ENCODE measurements at places on chromosomes 2 and 18.
A peak's percentile ranks its signal among the peaks of the same experiment; 100 is the strongest.

DNA sequence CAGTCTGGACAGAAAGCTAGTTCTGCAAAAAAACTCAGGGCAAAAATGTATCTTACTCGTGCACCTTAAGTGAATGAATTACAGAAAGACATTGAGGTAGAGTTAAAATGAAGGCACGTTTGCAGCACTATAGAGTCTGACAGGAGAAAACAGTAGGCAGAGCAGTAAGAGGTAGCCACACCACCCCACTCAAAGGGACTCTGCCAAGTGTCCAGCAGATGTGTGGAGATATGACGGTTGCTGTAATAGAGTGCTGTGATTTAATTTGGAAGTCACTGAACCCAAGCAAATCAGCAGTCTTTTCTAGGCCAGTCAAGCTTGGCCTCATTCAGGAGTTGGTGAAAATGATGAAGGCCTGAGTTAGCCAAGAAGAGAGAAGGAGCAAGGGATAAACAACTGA is 464.4 kb downstream of the PTPRM start:
- no peak for DNase-seq

DNA sequence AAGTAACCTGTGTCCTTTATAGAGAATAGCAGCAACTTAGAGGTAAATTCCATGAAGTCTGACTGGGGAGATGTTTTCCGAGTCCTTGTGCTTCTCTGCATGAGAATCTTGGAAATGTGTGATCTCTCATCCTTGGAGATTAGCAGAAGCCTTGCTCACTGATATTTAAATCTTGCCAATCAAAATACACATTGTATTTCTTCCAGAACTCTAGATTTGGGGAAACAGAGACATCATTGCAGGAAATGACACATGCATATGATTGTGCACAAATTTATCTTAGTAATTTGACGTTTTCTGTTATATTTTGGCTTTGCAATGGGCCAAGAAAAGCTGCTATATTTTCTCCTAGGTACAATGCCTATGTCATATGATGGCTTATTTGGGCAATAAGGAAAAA is 182.6 kb downstream of the ZNF804A start:
- peak; percentile 4 for DNase-seq

DNA sequence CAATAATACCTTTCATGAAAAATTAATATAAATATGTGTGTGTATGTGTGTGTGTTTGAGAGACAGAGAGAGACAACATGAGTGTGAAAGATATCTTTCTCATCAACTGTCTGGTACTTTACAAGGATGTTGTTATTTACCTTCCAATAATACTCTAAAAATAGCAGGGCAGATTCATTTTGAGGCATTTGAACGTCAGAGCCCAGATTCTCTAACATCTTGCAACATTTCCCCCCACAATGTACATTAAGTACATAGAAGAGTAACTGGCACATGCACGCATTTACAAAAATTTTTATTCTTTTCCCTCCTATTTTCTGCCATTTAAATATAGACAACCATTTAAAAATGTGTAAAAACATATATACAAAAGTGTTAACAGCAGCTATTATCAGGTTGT is 100.9 kb downstream of the PID1 start:
- no peak for DNase-seq

DNA sequence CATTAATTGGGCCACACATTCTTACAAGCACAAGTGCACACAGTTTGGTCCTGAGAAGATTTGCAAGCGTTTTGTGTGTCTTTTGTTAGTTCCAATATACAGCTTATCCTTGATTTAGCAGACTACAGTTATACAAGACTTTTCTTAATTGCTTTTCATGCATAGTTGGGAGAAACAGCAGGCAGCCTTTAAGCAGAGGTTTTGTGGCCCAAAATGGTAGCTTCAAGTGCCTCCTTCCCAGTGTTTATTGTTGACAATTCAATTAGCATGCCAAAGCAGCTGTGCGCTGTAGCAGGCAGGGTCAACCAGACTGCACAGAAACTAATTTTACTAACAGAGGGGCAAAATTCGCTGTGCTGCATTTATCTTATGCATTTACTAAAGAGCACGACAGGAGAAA is 47.5 kb downstream of the FRZB start:
- peak; percentile 68 for DNase-seq

DNA sequence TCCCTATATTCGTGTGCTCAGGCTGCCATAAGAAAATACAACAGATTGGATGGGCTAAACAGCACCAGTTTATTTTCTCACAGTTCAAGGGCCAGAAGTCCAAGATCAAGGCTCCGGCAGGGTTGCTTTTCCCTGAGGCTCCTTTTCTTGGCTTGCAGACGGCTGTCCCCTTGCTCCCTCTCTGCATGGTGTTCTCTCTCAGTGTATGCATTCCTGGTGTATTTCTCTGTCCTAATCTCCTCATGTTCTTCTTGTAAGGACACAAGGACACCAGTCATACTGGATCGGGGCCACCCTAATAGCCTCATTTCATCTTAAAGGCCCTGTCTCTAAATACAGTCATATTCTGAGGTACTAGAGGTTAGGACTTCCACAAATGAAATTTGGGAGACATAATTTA is 62.6 kb upstream of the SLC16A14 start:
- DNase-seq, result no peak

DNA sequence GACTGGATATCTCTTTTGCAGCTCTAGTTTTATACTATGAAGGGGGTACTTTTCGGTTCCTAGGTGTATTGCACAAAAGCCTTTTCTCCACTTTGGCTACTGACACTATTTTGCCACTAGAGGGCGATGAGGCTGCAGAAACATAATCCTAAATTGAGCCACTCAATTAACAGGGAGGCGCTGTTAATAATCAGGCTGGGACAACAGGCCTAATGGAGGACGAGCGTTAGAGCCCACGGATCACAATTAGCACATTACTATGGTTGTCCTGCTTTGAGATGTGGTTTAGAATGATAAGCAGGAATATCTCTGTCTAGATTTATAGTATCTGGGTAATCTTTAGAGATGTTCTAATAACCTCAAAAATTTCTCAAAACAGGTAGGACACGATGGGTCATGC is 62.2 kb upstream of the PMAIP1 start:
- peak; percentile 91 for DNase-seq

DNA sequence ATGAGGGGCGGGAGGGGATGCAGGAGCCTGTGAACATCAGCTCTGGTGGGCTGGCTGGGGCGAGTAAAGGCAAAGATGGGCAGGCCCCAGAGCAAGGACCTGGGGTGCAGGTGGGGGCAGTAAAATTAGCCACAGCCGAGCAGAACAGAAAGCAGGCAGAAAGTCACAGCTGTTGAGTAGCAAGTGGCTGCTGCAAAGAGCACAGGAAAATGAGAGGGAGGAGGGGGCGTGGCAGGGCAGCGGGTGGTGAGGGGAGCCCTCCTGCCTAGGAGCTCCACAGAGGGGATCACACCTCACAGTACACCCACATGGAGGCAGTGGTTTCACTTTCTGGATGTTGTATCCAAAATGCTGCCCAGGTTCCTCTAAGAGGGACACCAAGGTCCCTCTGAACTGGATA is 79.6 kb downstream of the LBH start:
- DNase-seq, result no peak

GRCh38 chr2:20675701-20676352 is 8.9 kb downstream of the GDF7 start:
- peak; percentile 50 for DNase-seq

DNA sequence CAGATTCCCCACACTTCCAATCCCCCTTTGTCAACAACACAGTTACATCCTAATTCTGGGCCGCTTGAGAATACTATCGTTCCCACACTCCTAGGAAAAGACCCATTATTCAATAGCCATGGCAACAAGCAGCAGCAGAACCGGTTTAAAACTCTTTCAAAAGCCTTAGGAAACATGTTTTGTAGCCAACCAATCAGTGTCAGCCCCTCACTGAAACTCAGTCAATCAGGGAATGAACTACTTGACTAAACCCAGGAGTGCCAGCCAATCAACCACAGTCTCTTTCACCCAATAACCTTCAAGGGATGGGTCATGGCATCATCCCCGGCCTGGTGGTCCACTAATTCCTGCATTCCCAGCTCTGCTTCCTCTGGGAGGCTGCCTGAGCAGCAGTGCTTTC is 204.8 kb upstream of the HS6ST1 start:
- DNase-seq, result peak; percentile 38
